ENCODE measurements at places on chromosomes 6 and 20. TPM values are rescaled to one million over a fixed set of nuclear protein-coding genes. Genes with fewer than 3 reads are reported as not detected.
A peak's percentile ranks its signal among the peaks of the same experiment; 100 is the strongest.

Gene ADGRB3
- not detected for total RNA-seq

- no peak overlapping the region for H3K4me3 ChIP-seq
- peak; percentile 73 for DNase-seq
- H3K36me3 ChIP-seq: peaks cover 17% of the 10 kb centered on the region
- peak overlapping the region; percentile 75 for H3K27ac ChIP-seq
Measured at GRCh38 chr6:111804627-111805235, 68.5 kb downstream of the FYN start.

DNA sequence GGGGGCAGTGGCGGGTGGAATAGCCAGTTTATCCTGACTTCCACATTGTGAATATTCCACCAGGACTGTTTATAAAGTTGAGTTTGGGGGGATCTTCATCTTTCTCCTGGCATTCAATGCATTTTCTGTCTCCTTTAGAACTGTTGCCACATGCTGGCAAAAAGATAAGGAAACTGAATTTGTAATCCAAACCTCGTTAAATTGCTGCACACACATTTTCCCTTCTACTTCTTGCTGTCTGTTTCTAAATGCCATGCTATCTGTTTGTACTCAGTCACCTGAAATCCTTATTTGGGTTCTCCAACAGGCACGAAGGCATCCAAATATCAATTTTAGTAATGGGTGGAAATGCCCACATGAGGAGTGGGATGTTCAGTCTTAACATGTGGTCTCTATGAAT lies 180.2 kb upstream of the CCN2 start:
- H3K27me3 ChIP-seq: no peaks in the 10 kb centered on the region
- no peak for DNase-seq
- peaks cover 4% of the 10 kb centered on the region for H3K4me1 ChIP-seq
- H3K36me3 ChIP-seq: no peaks in the 10 kb centered on the region

GRCh38 chr6:113481458-113481857 lies 375.7 kb upstream of the MARCKS start:
- H3K27ac ChIP-seq: no peak overlapping the region
- DNase-seq: no peak
- no peaks in the 10 kb centered on the region for H3K36me3 ChIP-seq
- H3K27me3 ChIP-seq: no peaks in the 10 kb centered on the region
- H3K4me3 ChIP-seq: no peak overlapping the region

GRCh38 chr6:62283796-62284411 lies 2.1 kb downstream of the KHDRBS2 start:
- H3K27me3 ChIP-seq: no peaks in the 10 kb centered on the region
- H3K4me3 ChIP-seq: no peak overlapping the region
- no peaks in the 10 kb centered on the region for H3K36me3 ChIP-seq
- H3K4me1 ChIP-seq: peaks cover 8% of the 10 kb centered on the region
- DNase-seq: no peak

GRCh38 chr6:107801173-107801886 lies 22.8 kb downstream of the SCML4 start:
- H3K27ac ChIP-seq: no peak overlapping the region
- no peaks in the 10 kb centered on the region for H3K27me3 ChIP-seq

- H3K27ac ChIP-seq: no peak overlapping the region
- H3K27me3 ChIP-seq: no peaks in the 10 kb centered on the region
- no peak for DNase-seq
- no peaks in the 10 kb centered on the region for H3K4me1 ChIP-seq
Measured at GRCh38 chr6:137737836-137738596, 129.0 kb upstream of the TNFAIP3 start.

DNA sequence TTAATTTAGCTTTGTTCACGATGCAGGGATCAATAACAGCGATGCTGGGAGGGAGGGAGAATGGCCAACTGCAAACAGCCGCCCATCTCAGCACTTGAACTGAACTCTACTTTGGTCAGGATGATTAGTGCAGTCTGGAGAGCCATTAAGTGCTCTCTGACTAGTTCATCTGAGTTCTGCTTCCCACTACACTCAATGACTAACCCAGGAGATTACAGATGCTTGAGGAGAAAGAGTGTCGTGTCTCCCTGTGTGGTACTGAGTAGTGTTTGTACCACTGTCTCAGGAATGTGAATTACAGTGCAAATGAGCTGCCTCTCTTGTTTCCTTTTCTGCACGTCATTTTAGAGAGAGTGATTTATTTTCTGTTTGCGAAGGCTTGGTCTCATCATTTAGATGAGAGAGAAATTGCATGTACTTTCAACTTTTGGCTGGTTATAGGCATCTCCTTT lies 23.5 kb downstream of the CARMIL1 start:
- H3K27ac ChIP-seq: no peak overlapping the region
- no peaks in the 10 kb centered on the region for H3K4me1 ChIP-seq
- no peaks in the 10 kb centered on the region for H3K27me3 ChIP-seq
- no peaks in the 10 kb centered on the region for H3K36me3 ChIP-seq
- no peak overlapping the region for H3K4me3 ChIP-seq

Measured in natural killer cell (primary cell).